ENCODE measurements at places on chromosomes 1 and 21. TPM values are rescaled to one million over a fixed set of nuclear protein-coding genes. Genes with fewer than 3 reads are reported as not detected.

DNA sequence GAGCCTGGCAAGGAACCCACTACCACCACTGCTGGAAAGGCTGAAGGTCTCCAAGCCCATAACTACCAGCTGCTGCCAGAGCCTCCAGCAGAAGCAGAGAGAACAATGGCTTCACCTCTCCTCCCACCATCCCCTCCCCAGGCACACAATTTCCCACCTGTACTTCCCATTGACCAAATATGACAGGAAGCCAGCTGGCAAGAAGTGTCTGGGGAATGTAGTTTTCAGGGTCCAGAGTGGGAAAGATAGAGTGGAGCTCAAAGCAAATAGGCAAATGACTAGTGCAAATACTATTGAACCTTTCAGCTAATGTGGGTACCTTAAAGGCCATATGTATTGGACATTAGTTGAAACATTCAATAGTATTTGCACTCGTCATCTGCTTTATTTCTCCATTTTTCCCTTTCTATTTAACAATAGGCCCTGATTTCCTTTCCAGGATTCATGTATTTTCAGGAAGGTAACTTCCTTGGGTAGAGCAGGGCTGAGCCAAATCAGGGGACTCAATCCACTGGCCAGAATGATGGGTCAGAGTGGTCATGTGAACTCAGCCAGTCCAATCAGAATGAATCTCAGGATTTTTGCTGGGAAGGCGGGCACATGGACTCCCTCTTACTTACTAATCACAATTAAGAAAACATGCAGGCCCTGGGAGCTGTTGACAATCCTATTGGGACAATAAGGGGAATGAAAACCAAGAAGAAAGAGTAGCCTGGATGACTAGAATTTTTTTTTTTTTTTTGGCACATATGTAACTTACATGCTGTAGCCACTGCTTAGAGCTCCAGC lies 12.1 kb upstream of the NFYC start:
- DNase-seq, result no peak

TNFAIP8L2 gene
- 1.0 TPM for polyA plus RNA-seq

DNA sequence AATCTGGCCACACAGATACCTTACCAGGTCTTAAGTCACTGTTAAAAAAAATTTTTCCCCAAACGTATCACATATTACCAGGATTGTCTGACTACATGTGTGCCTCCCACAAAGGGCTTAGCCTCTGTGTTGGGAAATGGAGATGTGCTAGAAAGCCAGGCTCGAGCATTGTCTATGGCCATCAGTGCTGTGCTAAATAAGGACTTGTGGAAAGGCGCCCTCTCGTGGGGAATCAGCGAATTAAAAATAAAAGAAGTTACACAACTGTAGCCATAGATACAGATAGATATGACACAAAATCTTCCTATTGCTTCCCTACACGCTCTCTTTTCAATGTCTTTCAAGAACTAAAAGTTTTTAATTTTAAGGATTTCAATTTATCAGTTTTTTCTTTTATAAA lies 47.5 kb upstream of the CRNN start:
- DNase-seq, result no peak

GRCh38 chr1:33712186-33712585 lies 151.7 kb upstream of the HMGB4 start:
- no peak for DNase-seq

KRTAP13-2 gene
- not detected for polyA plus RNA-seq

- DNase-seq, result no peak
These were observed 35.3 kb upstream of the COL6A2 start for GRCh38 chr21:46062471-46063211.

CRP gene
- polyA plus RNA-seq, result not detected

- no peak for DNase-seq
These were observed 2.0 kb downstream of the CAPN9 start for GRCh38 chr1:230749150-230749549.

- no peak for DNase-seq
These were observed 184.6 kb downstream of the LMO4 start for GRCh38 chr1:87513255-87513654.

DNA sequence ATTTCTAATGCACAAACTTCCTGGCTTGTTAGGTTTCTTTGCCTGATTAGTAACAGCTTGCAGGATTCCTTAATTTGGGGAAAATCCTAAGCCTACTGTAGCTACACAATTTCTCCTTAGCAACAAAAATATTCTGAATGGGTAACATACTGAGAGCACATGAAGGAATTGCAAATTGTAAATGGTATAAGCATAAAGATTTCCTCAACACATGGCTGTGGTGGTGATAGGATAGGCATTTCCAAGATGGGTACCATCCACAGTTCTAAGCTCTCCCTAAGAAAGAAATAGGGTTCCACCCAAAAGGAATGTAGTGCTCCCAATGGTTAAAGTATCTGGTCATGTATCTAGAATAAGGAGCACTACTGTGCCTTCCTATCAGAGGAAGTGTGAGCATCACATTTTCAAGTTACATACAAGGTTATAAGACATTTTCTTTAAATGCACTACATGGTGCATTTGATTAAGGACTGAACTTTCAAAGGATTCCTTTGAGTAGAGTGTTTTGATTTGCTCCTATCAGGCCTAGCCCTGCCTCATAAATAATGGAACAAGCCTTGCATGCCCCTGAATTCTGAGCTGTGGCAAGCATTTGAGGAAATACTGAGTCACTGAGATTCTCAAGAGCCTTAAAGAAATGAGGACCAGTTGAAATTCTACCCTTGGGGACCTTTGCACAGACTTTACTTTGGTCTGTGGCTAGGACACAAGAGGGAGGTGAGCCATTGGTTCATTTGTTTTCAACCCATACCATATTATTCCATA lies 286.4 kb downstream of the PTBP2 start:
- no peak for DNase-seq

GRCh38 chr1:53276153-53276901 lies 38.0 kb upstream of the MAGOH start:
- no peak for DNase-seq

DNA sequence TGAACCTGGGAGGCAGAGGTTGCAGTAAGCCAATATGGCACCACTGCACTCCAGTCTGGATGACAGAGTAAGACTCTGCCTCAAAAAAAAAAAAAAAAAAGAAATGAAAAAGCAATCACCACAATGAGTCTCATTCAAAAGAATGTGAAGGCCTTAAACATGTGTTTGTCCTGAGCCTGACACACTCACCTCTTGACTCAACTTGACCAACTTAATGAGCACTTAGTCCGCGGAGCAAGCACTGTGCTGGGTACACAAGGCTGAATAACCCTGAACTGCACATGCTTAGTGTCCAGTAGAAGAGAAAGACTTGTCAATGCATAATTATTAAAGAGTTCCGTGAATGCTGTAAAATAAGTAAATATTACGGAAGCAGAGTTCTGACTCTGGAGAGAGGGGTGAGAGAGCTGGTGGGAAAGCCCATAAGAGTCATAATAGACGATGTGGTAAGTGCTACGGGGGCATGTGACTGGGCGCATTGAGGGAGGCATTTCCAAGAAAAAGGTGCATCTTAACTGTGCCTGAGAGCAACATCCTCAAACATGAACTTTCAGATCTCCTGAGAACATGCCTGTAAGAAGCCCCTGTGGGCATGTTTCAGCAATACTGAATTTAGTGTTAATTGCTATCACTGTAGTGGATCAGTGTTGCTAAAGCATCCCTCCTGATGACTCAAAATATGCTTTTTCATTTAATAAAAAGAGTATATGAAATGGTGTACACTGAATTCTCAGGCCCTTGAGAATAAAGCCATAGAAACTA lies 27.2 kb downstream of the MCOLN2 start:
- no peak for DNase-seq

CLDN8 gene
- 37.7 TPM for polyA plus RNA-seq

- no peak for DNase-seq
These were observed 9.9 kb downstream of the OTUD3 start for GRCh38 chr1:19892129-19892528.

- DNase-seq, result no peak
These were observed 1.7 kb downstream of the CLDN14 start for GRCh38 chr21:36478207-36478701.

PLA2G4A gene
- polyA plus RNA-seq, result 7.5 TPM

DNA sequence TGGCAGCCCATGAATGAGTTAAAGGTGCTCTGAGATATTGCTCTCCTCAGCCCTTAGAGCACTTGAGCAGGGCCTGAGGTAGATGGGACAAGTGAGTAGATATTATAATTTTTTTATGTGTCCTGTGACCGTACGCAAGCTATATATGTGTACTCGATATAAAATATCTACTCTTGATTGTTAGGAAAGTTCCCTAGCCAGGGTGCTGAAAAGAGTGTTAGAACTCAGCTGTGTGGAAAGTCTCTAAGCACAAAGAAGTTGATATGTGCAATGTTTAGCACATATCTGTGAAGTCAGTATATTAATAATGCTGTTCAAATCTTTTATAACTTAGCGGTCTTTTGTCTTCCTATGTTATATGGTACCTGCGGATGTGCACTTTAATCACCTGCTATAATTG lies 114.6 kb upstream of the PLD5 start:
- no peak for DNase-seq

DNA sequence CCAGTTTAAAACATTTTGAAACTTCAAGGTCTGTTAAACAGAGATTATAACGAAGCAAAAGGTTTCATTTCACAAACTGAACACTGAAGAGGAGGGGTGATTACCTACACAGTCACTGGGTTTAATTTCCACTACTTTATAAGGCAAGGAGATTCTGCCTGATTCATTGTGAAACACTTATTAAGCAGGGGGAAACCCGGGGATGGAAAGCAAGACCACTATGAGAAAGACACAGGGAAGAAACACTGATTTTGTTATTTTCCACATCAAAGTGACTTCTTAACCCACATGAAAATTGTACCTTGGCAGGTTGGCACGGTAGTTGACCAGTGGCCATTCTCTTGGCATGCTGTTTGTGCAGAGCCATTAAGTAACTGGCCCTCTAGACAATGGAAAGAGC lies 8.1 kb upstream of the F5 start:
- no peak for DNase-seq

All from renal cortex interstitium (tissue), 15 donors.